ENCODE measurements at places on chromosomes 6 and 20.

GRCh38 chr20:1306316-1307135 is 22.4 kb downstream of the SDCBP2 start:
- DNase-seq, result no peak

GRCh38 chr6:169288591-169288990 is 34.9 kb upstream of the THBS2 start:
- no peak for DNase-seq

DNA sequence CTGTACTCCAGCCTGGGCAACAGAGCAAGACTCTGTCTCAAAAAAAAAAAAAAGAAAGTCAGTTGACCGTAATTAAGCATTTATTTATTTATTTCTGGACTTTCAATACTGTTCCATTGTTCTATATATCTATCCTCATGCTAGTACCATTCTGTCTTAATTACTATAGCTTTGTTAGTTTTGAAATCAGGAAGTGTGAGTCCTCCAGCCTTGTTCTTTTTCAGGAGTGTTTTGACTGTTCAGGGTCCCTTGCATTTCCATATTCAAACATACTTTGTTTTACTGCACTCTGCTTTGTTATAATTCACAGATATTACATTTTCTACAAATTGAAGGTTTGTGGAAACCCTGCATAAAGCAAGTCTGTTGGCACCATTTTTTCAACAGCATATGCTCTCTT is 36.7 kb upstream of the ASXL1 start:
- no peak for DNase-seq

GRCh38 chr6:144778773-144779492 is 493.8 kb downstream of the UTRN start:
- no peak for DNase-seq

- DNase-seq, result peak; percentile 69
Measured at GRCh38 chr6:52416629-52417151, 3.5 kb upstream of the EFHC1 start.

GRCh38 chr20:46358346-46359058 is 47.9 kb downstream of the ELMO2 start:
- DNase-seq, result no peak

GRCh38 chr6:40894962-40895799 is 143.8 kb downstream of the UNC5CL start:
- no peak for DNase-seq

DNA sequence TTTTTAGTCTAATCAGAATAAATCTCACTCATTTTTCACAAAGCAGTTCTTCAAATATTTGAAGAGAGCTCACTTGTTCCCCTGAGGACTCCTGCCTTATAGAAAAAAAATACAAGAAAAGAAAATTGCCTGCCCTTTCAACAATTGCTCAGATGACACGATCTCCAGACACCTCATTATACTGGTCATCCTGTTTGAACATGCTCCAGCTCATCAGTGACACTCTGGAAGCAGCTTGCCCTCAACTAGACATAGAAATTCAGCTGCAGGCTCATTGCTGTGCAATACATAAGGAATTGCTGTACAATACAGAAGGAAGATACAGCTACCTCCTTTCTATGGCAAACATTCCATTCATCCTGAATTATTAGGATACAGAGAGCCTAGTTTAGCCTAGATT is 73.1 kb downstream of the OPN5 start:
- no peak for DNase-seq

- DNase-seq, result peak; percentile 27
Measured at GRCh38 chr6:152338335-152339125, 298.6 kb downstream of the SYNE1 start.

DNA sequence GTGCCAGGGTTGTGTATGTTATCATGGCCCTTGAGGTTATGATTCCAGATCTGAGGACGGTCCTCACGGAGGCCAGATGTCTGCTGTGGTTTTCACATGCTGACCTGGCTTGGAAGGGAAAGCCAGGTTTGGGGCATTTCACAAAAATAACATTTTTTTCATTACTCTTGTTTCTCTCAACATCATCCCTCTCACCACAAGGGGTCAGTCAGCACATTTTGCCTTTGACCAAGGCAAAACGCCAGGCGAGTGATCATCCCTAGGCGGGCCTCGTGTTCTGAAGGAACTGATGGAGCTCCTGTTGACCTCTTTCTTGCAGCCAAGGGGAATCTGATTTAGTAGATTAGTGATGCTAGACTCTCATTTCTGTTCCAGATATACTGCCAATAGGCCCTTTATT is 133.5 kb downstream of the TBC1D7 start:
- peak; percentile 36 for DNase-seq

DNA sequence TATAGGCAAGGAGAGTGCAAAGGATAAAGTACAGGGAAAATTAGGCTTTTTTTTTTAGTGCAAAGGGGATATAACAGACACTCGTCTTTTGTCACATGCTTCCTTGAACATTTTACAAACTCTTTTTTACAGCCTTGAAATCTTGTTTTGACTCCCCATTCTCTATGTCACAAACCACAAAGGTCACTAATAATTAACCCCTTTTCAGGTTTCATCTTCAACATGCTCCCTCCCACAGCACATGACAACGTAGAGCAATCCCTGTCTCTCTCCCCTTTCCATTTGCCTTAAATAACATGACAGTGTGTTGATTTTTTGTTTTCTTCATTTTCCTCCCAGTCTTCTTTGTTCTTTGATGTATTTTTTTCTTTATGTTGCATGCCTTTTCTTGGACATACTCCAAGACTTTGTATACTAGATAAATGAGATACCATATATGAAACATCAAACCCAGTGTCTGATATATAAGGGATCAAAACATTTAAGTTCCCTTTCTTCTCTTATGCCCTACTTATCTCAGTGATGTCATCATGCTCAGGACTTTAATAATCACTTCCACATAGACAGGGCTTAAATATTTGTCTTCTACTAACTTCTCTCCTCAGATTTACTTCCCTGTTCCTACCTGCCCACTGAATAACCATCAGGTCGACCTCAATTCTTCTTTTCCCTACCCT is 378.7 kb upstream of the HSF2 start:
- no peak for DNase-seq

DNA sequence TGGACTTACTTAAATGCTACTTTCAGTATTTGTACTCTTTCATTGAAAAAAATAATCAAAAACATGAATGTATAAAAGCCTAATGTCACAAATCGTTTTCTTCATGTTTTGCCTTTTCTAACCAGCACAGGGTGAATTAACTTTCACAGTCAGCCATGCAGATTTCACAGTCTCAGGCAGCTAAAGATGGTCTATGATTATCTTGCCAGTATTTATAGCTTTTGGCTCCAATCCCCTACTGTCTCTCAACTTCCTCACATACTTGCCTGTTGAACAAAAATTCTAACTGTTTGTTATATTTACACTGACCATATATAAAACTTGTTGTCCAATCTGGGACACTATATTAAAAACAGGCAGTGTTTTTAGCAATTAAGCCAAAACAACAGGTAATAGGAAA is 358.2 kb downstream of the ARHGAP18 start:
- DNase-seq, result no peak

DNA sequence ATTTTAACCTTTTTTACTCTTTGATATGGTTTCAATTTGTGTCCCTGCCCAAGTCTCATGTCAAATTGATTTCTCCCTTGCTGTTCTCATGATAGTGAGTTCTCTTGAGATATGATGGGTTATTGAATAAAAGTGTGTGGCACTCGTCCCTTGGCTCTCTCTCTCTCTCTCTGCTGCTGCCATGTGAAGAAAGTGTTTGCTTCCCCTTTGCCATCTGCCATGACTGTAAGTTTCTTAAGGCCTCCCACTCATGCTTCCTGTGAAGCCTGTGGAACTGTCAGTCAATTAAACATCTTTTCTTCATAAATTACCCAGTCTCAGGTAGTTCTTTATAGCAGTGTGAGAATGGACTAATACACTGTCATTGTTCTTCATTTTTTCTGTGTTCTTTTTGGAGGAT is 48.5 kb downstream of the LIN28B start:
- DNase-seq, result no peak

DNA sequence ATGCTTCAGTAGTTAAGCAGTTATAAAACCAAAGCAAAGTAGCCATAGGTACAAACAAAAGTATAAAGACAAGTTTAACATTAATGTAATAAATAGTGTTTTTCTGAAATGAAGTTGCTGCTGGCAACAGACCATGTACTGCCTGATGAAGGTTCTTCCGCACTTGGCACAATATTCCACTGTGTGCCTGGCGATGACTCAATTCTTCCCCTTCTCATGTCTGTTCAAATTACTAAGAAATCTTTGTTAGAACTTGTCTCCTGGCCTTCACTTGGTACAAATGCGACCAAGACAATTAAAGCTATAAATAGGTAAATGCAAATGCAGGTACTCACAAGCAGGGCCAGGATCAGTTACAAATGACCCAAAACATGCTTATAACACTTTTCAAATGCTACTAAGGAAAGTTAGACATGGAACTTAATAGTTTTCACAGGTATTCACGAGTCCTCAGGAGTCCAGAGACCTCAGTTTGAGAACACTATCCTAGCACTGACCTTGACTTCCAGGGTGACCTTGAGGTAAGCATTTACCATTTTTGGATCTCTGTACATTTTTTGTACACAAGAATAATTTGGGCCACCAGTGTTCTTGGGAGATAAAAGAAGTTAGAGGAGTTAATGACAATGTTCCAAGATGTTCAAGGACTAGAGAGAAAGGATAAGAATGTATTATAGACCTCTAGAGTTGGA is 8.1 kb upstream of the DDR1 start:
- DNase-seq, result peak; percentile 38

GRCh38 chr6:5422321-5422915 is 161.1 kb downstream of the FARS2 start:
- peak; percentile 10 for DNase-seq

GRCh38 chr20:40497899-40498691 is 190.9 kb downstream of the MAFB start:
- DNase-seq, result no peak

- DNase-seq, result no peak
Measured at GRCh38 chr6:168240160-168240559, 79.4 kb downstream of the DACT2 start.

- DNase-seq, result no peak
Measured at GRCh38 chr6:85403331-85404015, 46.4 kb upstream of the NT5E start.

- no peak for DNase-seq
Measured at GRCh38 chr20:1926237-1926636, 31.0 kb downstream of the SIRPA start.

DNA sequence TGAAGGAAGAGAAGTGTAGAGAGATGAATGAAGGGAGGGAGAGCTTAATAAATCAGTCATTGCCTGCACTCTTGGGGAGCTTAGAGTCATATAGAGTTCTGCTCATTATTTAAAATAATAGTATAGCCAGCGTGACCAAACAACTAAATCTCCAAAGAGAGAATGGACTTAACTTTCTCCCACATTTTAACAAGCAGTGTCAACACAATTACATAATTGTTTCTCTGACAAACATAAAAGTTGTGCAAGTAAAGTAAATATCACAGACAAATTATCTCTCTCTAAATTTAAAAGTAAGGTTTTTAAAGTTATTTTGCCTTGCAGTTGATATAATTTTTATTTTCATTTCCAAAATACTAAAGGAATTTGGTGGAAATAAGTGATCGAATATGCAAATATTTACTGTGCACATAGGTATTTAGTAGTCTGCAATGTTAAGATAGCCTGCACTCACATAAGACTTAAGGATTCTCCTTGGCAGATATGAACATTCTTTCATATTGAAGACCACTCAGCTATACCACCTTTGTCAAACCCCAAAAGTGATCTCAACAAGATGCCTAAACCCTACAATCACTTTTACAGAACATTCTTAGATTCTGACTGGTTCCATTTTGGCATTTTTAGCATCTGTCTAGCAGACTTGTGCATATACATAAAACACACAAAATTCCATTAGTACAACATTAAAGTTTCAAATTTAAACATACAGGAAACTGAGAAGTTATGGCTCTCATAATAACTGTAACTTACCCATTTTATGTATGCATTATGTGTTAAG is 67.7 kb downstream of the KIF6 start:
- no peak for DNase-seq

DNA sequence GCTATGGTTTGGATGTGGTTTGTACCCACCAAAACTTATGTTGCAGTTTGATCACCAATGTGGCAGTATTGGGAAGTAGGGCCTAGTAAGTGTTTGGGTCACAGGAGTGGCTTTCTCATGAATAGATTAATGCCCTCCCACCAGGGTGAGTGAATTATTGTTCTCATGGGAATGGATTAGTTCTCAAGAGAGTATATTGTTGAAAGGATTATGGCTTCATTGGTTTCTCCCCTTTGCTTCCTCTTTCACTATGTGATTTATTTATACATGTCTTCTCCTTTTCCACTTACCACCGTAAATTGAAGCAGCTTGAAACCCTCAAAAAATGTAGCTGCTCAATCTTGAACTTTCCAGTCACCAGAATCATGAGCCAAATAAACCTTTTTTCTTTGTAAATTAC is 10.8 kb downstream of the UFL1 start:
- no peak for DNase-seq

DNA sequence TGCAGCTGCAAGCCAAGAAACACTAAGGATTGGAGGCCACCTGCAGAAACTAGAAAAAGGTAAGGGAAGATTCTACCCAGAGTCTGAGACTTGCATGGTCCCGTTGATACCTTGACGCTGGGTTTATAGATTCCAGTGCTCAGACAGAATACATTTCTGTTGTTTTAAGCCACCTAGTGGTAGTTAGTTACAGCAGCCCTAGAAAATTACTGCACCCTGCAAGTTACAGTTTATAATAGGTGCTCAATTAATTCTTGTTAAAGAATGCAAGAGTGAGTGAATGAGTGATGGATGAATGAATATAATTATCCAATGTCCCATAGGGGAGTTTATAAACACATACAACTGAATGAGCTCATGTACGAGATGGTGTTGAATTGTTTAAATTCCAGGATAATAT is 453.1 kb upstream of the SLC35B3 start:
- no peak for DNase-seq

DNA sequence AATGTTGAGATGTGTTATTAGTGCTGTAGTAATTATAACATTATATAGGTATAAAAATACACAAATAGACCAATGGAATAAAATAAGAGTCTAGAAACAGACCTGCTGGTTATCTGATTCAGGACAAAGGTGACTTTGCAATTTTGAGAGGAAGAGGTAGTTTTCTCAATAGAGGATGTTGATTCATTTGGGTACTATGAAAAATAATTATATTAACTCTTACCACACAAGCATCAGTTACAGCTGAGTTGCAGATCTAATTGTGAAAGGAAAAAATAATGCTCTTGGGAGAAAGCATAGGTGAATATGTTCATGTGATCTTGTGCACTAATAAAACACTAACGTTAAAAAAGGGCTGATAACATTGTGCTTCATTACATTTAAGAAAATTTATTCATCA is 103.0 kb downstream of the BCKDHB start:
- no peak for DNase-seq

DNA sequence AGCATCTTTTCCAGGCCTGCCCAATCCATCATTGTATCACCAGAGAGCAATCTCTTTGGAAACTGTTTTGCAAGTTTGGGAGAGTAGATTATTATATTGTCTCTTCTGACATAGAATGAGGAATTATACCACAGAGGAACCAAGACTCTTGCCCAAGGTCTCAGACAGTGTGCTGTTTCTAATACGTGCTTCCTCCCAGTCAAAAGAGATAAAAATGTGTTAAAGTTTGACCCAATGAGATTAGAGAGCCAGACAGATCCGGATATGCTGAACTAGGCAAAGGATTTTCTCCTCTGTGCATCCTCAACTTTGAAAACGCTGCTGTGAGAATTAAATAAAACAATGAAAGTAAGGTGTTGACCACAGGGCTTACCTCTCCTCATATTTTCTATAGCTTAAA is 18.6 kb upstream of the NT5E start:
- no peak for DNase-seq

All from hindlimb muscle (tissue), 1 donor.